ENCODE measurements at places on chromosomes 6 and 20.
A peak's percentile ranks its signal among the peaks of the same experiment; 100 is the strongest.

GRCh38 chr6:154814063-154814462 is 80.8 kb downstream of the SCAF8 start:
- DNase-seq = no peak

GRCh38 chr6:104118274-104118673 is 741.4 kb downstream of the HACE1 start:
- DNase-seq = no peak

GRCh38 chr6:29705389-29706231 is 17.6 kb upstream of the HLA-F start:
- peak; percentile 55 for DNase-seq

DNA sequence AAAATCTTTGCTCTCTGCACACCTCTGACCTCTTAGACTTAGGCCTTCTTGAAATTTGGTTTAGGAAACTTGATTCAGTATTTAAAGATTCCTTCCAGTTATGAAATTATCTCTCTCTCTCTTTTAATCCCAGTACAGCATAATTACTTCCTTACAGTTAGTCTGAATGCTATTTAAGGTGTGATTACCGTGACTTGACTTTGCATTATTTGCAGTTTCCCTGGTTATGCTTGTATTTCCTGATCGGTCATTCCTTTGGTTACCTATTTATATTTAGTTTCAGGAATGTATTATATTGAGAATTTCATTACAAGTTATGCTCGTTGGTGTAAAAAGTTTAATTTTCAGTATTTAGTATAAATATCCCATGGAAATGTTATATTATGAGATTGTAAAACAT is 16.3 kb downstream of the TMEM170B start:
- no peak for DNase-seq

DNA sequence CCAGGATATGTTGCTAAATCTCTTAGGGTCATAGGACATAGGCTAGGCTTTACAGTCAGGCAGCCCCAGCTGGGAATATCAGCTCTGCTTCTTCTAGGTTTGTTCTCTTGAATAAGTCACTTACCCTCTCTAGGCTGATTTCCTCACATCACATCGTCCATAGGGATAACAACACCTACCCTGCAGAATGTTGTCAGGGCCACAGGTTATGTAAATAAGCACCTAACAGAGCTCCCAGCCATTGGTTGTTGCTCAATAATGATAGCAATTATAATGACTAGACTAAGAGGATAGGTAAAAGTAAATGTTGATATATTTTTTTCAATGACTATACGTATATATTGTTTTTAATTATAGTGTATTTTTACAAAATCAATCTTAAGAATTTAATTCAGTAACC is 135.0 kb downstream of the HIVEP2 start:
- DNase-seq = no peak

GRCh38 chr20:63173552-63174191 is 42.3 kb downstream of the YTHDF1 start:
- no peak for DNase-seq

- DNase-seq = no peak
These were observed 149.4 kb upstream of the NOX3 start for GRCh38 chr6:155604991-155605390.

DNA sequence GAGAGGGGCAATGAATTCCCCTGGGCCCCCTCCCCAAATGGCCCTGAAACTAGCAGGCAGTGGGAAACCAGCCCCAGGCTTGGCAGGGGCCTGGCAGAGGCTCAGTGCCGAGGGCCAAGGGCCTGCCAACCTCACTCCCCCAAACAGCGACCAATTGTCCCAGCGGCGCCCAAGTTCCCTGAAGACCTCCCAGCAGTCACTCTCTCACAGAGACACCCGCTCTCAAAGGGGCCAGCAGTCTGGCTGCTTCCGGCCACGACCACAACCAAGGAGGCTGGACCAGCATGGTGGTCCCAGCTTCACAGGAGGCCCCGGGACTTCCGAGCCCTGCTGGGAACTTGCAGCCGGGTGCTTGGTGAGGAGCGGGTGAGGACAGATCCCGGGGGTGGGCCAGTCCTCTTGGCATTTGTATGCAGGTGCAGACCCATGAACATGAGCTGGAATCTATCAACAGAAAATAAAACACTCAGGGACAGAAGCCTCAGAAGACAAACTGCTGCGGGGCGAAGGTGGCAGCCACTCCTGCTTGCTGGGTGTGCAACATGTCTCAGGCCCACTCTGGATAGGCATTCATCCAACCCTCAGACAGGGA is 17.5 kb upstream of the SIRPA start:
- DNase-seq = no peak

- DNase-seq = no peak
These were observed 237.5 kb downstream of the ATXN1 start for GRCh38 chr6:16523606-16524379.

- DNase-seq = no peak
These were observed 12.4 kb downstream of the WFDC3 start for GRCh38 chr20:45779011-45779915.

DNA sequence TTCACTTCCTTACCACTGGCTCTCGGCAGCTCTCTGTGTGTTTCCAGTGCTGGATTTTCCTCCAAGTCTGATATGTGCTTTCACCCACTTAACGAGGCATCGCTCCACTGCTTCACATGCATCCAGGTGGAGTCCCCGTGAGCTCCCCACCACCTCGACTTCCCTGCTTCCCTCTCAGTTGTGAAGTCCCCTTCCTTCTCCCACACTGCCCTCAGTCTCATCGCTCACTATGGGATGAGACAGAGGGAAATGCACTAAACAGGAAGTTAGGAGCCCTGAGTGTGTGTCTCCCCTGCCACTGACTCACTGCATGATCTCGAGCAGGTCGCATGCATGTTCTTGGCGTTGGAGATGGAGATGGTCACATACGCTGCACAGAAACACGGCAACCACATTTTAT is 84.0 kb downstream of the MTHFD1L start:
- DNase-seq = no peak

DNA sequence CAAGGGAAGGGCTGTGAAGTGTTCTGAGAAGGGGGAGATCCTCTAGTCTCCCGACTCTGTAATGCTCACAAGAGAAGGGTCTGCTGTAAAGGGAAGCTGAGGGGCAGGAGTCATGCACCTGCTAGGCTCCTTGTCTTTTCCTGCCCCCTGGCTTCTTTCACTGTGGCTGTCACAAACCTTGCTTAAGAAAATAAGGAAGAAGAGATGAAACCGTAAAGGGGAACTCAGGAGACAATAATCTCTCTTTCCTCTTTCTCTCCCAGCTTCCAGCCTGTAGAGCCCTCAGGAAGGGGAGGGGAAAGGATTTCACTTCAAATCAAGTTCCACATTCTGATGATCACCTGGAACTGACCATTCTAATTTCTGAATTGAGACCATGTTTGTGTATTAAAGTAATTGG is 26.3 kb downstream of the SLC13A3 start:
- DNase-seq = no peak

- DNase-seq = no peak
These were observed 101.5 kb downstream of the LAMP5 start for GRCh38 chr20:9615766-9616454.

DNA sequence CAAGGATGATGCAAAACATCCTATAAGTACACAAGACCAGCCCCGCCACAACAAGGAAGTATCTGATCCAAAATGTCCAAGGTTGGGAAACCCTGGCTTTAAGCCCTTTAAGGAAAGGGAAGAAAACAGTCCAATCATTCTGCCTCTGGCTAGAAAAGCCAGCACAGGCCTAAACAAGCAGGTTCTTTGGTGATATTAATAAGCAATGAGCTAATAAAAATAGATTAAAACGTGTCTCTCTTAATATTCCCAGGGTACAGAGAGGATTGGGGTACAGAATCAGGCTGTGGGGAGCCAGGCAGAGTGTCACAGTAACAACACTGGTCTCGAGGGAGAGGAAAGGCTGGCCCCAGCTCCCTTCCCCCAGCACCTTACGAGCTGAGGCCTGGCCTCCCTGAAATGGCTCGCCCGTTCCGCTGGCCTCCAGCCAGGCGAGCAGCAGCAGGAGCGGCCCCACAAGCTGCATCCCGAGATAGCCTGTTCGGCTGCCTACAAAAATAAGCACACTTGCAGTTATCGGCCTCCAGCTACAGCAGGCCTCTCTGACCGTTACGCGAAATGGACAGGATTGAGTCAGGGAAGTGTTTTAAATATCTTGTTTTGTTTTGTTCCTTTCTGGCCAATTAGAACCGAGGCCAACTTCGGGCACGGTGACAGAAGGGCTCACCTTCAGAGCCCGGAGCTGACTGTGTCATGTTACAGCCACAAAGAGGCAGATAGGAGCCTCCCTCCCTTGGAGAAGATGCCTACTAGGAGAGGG is 4.0 kb upstream of the ZMYND8 start:
- DNase-seq = peak; percentile 27

GRCh38 chr20:10864076-10864672 is 190.4 kb upstream of the JAG1 start:
- DNase-seq = no peak

Data from CD4-positive, alpha-beta T cell treated with Interleukin-4 for 1 hour (primary cell).